Mesothelial cell of epicardium (in vitro differentiated cells): ENCODE measurements at places on chromosomes 5 and 9.

DNA sequence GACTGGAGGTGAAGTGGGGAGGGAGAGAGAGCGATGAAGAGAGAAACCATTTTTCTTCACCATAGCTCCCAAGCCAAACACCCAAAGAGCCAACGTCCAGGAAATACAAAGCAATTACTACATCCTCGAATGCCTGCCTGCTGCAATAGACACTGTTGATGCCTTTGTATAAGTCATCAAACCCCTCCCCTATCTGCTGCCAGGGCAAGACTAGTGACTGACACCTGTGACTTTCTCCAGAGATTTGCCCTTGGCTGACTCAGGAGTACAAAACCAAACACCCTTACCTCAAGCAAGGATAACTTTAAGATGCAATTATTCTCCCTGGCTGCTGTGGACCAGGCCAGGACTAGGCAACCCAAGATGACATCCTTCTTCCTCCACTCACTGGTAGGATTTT lies 81.8 kb upstream of the RASA1 start:
- peaks cover 12% of the 10 kb centered on the region for H3K4me1 ChIP-seq
- H3K36me3 ChIP-seq, result no peaks in the 10 kb centered on the region
- DNase-seq, result no peak
- H3K4me3 ChIP-seq, result no peak overlapping the region
- H3K27ac ChIP-seq, result no peak overlapping the region
- peaks cover 6% of the 10 kb centered on the region for H3K27me3 ChIP-seq

GRCh38 chr5:180724944-180725343 lies 14.9 kb downstream of the OR2Y1 start:
- peaks cover 54% of the 10 kb centered on the region for H3K27me3 ChIP-seq
- H3K27ac ChIP-seq, result no peak overlapping the region
- no peak for DNase-seq
- H3K4me1 ChIP-seq, result no peaks in the 10 kb centered on the region
- H3K4me3 ChIP-seq, result no peak overlapping the region

DNA sequence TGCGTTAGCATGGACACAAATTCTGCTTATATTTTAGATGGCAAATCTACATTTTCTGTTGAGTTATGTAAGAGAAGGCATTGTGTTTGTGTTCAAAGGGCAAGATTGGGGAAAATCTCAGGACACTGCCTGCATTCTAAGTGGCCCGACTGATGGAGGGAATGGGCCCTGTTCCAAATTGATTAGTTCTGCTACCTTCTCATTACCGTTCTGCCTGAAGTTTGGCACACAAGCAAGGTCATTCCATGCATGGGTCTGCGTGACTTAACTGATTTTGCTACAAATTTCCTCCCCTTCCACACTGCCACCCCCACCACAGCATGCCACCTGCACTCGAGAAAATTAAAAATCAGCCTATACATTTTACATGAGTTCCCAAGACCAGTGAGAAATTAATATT lies 409.9 kb downstream of the BRINP1 start:
- no peak overlapping the region for H3K4me3 ChIP-seq
- H3K4me1 ChIP-seq, result no peaks in the 10 kb centered on the region
- no peak overlapping the region for H3K27ac ChIP-seq
- H3K36me3 ChIP-seq, result no peaks in the 10 kb centered on the region
- H3K27me3 ChIP-seq, result no peaks in the 10 kb centered on the region
- DNase-seq, result no peak

DNA sequence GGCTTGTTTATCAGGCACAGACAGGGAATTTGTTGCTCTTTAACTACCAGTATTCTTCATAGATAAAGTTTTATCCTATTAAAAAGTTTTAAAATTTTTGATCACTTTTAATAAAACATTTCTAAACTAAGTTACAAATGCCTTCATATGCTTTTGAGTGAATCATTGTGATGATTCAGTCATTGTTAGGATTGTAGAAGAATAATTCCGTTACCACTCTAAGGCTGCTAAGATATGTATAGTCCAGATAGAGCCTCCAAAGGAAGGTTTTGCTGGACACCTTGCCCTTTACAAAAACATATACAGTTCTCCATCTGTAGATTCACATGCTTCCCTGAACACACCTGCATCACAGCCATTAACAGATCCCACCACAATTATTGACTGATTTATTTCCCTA lies 233.7 kb downstream of the SPOCK1 start:
- peaks cover 7% of the 10 kb centered on the region for H3K4me1 ChIP-seq
- H3K4me3 ChIP-seq, result no peak overlapping the region
- H3K27me3 ChIP-seq, result peaks cover 60% of the 10 kb centered on the region
- H3K36me3 ChIP-seq, result no peaks in the 10 kb centered on the region
- DNase-seq, result no peak
